ENCODE measurements at places on chromosomes 7 and 10. TPM values are rescaled to one million over a fixed set of nuclear protein-coding genes. Genes with fewer than 3 reads are reported as not detected.

The GPNMB gene
- total RNA-seq: 0.59 TPM

The ZNF33A gene
- total RNA-seq: 9.0 TPM

The OR2A42 gene
- total RNA-seq: under 0.01 TPM

The SEC31B gene
- 2.4 TPM for total RNA-seq

The HTR5A gene
- total RNA-seq: not detected

The EGFR gene
- total RNA-seq: 3.6 TPM
